ENCODE measurements at places on chromosomes 7 and 10.

- DNase-seq, result no peak
Observed at GRCh38 chr7:95594185-95594584, 2.1 kb downstream of the PDK4 start.

- DNase-seq, result no peak
Observed at GRCh38 chr10:74882427-74882826, 56.0 kb downstream of the KAT6B start.

GRCh38 chr7:94996369-94996768 is 89.0 kb downstream of the PPP1R9A start:
- no peak for DNase-seq

DNA sequence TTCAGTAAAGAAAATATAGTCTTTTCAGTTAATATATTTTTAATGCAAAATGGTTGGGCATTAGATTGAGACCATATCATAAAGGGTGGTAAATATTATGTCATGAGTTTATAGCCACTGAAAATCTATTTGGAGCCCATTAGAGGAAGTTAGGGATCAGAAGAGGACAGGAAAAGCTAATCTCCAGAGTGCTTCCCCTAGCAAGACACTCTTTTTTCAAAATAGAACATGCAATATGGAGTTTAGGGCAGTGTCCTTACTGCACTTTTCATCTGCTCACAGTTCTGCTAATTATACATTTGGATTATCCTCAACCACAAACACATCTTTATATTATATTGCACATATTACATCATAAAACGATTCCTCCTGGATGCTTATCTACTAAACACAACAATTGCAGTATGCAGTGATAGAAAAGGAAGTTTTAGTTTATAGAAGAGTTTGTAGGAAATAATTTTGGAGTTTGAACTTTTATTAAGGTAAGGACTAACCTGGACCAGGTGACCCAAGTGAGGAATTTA is 159.8 kb downstream of the PHF14 start:
- no peak for DNase-seq
